GM06990 (cell line): ENCODE measurements at places on chromosomes 1 and 21.

DNA sequence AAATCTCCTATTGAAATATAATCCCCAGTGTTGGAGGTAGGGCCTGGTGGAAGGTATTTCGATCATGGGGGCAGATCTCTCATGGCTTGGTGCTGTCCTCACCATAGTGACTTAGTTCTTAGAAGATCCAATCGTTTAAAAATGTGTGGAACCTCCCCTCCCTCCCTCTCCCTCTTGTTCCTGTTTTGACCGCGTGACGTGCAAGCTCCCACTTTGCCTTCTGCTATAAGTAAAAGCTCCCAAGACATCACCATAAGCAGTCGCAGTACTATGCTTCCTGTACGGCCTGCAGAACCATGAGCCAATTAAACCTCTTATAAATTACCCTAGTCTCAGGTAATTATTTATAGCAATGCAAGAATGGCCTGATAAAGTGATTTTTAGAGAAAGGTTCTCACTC is 10.9 kb upstream of the RGS2 start:
- DNase-seq = no peak

DNA sequence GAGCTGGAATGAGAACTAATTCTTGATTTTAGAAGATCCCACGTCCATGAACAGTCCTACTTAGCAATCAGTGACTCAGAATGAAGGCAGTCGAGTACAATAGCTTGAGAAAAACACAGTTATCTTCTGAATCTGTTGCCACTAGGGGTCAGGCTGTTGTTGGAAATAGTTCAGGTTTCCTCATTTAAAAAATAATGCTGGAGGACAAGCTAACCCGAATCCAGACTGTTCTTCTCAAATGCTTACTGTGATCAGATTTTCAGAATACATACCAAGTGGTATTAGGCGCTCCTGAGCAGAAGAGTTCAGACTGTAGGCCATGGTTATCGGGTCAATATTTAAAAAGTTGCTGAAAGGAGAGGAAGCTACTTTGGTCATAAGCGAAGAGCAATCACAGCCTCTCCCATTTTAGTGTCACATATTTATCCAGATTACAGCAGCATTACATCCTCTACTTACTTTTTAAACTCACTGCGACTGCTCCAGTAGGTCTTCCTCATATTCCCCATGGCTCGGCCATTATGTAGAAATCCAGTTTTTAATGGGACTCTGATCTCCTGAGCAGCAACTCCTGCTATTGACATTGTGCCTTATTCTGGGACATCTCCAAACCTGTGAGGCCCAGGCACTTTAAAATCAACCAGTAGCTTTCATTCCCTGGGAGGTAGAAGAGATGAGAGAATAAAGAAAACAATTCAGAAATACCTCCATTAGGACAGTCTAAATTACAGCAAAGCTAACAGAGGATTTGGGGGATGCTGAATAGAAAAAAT is 10.9 kb downstream of the ERRFI1 start:
- DNase-seq = no peak

- no peak for DNase-seq
Observed at GRCh38 chr1:210124736-210125135, 107.9 kb upstream of the SERTAD4 start.

DNA sequence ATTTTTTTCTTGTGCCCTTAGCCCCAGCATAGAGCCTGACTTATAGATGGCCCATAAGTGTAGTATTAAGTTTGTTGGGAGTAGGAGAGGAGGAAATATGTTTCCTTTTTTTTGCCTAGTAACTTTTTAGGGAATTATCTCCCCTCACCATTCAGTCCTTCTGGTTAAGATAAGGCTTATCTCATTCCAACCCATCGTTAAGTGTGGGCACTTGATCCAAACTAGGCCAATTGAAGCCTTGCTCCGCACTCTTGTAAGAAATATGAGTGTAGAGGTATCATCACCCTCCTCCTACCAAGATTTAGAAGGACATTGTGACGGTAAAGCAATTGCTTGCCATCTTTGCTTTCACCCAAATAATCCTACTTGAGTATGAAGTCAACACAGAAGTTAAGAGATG is 8.8 kb upstream of the FGGY start:
- DNase-seq = no peak

GRCh38 chr1:100147875-100148274 is 14.9 kb downstream of the TRMT13 start:
- no peak for DNase-seq

DNA sequence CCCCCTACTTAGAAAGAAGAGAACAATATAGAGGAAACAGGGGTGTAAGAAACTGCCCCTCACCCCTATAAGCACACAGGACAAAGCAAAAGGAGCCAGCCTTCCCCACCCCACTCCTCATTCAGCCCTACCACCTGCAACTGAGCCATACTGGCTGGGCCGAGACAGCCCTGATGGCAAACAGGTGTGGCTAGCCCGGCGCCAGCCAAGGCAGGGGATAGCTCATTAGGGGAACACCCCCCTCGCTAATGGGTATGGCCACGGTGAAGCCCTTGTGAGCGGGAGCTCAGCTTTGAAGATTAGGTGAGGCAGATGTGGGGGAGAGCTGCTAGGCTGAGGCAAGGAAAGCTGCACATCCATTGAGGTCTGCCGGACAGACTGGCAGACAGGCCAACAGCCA is 65.5 kb downstream of the ERI3 start:
- DNase-seq = no peak

DNA sequence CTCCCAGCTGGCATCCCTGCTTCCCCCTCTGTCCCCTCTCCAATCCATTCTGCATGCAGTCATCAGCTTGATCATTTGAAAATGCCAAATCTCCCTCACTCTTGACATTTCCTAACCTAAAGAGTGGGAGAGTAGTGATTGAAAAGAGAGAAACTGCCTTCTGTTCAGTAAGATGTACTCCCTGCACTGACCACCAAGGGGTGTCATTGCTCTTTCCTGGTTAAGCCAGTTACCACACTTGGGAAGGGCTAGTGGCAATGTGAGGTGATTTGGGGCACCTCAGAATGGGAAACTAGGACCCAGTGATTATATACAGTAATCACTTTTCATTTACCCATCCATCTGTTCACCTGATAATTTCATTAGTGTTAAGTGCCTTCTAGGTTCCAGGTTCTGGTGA is 6.9 kb upstream of the TMEM269 start:
- DNase-seq = no peak

DNA sequence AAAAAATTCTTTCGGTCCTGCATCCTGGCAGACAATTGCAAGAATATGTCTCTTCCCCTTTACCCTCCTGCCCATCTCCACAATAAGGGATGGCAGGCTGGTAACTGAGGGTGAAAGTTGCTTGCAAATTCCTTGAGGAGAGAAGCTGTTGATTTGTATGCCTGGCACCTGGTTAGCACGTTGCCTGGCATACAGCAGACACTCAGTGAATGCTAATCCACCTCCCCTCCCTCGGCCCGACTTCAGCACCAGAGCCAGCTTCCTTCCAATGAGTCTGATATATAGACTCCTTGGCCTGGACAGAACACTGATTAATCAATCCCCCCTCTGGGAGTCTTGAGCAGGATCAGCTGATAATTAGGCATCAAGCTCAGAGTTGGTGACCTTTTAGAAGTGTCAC is 39.1 kb downstream of the KCNC4 start:
- no peak for DNase-seq

GRCh38 chr21:24259241-24259640 is 1348.0 kb downstream of the MRPL39 start:
- no peak for DNase-seq

DNA sequence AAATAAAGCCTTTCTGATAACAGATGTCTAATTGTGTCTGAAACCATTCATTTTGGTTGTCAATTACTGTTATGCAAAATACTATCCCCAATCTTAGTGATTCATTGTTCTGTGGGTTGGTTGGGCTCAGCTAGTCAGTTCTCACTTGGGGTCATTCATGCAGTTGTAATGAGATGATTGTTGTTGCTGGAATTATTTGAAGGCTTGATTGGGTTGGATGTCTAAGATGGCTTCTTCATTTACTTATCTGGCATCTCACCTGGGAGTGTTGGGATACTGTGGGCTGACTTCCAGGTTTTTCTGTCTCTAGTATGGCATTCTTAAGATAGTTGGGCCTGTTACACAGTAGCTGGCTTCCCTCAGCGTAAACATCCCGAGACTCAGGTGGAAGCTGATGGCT is 217.8 kb upstream of the B3GALT2 start:
- no peak for DNase-seq

- DNase-seq = no peak
Observed at GRCh38 chr1:29180497-29181412, 945 bp downstream of the SRSF4 start.

DNA sequence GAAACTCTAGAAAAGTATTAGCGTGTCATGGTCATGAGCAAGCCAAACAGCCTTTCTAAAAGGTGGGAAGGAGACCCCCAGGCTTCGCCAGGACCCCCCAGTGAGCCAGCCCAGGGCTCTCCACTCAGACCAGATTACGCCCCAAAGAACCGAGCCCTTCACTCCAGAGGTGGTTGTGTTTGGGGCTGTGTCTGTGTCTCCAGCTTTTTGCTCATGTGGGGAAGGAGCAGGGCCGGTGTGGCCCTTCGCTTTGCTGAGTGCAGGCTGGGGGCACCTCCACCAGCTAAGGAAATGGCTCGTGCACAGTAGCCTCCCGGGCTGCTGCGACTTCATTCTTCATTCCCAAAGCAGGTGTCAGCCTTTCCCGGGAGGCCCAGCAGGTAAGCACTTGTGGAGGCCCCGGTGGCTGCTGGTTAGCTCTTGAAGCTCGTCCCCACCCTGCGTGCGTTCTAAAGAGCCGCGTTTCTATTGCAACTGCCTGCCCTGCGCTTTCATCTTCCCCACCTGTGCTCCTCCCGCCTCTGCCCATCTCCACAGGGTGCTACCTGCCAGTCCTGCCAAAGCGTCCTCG is 531 bp downstream of the TSPEAR start:
- no peak for DNase-seq

- no peak for DNase-seq
Observed at GRCh38 chr1:230910755-230911117, 42.4 kb upstream of the C1orf198 start.

GRCh38 chr1:231933711-231934626 is 307.4 kb downstream of the DISC1 start:
- no peak for DNase-seq

DNA sequence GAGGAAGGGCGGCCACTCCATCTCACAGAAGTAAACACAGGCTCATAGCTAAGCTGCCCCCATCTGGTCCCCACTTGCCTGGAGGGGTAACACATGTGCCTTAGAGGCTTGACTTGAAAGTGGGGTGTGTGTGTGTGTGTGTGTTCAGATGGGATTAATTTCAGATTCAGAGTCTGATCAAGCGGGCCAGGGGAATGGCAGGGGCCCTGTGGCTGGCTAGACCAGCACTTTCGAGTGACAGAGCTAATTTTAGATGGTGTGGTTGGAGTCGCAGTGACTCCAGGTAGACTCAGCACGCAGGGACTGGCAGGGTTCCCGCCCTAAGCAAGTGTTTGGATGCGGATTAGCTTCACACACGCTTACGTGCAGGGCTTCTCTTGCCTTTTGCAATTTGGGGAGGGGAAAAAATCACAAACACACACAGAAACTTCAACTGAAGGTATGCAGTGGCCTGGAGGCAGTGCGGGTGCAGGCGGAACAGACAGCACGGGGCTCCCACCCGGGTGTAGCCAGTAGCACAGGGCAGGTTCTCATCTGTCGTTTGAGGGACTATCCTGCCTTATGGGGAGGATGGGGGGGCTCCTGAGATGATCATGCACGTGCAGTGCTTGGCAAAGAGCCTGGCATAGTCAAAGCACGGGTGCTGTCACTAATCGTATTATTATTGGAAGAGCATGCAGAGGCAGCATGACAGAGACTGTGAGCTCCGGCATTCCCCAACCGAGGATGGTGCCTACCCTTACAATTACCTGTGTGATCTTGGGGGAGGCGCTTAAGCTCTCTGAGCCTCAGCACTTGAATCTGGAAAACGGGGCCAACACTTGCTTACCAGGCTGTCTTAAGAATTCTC is 1.3 kb downstream of the EDN2 start:
- no peak for DNase-seq

DNA sequence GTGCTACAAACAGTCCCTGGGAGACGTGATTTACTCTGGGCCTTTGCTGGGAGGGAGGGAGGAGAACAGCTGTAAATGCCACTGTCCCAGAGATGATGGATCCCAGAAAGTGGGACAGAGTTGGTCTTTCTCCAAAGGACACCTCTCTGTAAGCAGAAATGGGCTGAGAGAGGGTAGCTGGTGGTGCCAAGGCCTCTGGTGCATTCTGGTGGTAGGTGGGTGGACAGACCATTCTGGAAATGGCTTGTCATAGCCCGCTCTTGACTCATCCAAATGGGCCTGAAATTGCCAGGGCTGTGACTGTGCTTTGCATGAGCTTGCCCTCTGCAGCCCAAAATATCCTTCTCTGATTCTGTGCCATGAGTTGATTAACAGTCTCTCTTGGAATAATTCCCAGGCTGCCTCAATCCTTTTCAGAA is 36.1 kb downstream of the CCDC185 start:
- no peak for DNase-seq

DNA sequence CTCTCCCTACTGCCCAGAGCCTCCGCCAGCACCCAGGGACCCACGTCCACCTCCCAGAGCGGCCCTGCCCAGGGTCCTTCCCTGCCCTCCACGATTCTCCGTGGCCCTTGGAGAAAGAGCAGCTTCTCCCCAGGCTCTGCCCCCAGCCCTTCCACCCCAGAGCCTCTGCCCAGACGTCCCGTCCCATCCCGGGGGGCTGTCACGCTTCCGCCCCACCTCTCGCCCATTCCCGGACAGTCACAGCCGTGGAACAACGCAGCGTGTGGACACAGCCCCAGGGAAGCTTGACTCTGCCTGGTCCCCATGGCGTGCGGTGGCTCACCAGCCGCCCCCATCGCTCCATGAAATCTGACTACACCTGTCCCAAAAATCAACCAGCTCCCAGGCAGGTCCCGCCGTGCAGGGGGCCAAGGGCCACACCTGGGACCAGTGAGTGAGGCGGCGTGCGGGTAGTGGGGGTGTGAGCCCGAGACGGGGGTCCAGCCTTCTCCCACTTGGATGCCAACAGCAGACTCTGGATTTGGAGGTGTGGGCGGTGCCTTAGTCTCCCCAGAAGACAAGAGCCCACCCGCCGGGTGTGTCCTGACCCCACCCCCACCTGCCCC is 12.5 kb upstream of the TTLL10 start:
- DNase-seq = no peak

- DNase-seq = no peak
Observed at GRCh38 chr1:206013026-206013795, 10.0 kb upstream of the RAB7B start.

- DNase-seq = no peak
Observed at GRCh38 chr1:125087247-125087646, 3902.5 kb downstream of the SRGAP2C start.

DNA sequence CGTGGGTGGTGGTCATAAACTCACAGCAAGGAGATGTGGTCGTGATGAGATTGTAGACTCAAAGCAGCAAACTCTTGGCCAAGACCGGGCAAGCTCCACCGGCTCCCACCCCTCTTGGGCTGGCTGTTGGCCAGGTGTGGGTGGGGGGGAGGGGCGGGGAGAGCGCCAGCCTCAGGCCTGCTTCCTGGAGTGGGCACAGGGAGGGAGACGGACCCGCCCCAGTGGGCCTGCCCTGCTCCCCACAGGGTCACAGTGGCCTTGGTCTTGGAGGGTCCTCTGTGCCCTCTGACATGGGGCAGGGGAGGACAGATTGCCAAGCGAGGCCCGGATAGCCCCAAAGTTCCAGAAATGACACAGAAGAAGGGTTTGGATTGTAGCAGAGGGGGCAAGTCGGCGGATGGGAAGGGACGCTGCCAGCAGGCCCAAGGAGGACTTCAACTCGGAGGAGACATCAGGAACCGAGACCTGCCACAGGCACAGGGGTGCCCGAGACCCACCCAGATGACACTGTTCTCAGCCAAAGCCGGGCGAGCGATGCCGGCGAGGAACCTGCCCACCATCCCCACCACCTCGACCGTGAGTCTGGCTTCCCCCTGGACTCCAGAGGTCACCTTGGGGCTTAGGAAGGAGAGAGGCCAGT is 85.4 kb upstream of the ACTRT2 start:
- no peak for DNase-seq
